Fibroblast of the aortic adventitia (primary cell): ENCODE measurements at places on chromosomes 1 and 21. TPM values are rescaled to one million over a fixed set of nuclear protein-coding genes. Genes with fewer than 3 reads are reported as not detected.

KCNN3 gene
- total RNA-seq: 0.09 and 0.25 TPM in 2 replicates

CIART gene
- total RNA-seq: 9.8 and 26.8 TPM in 2 replicates

LGR6 gene
- total RNA-seq: not detected in 2 replicates

OR6K3 gene
- total RNA-seq: not detected in 2 replicates

RAB7B gene
- total RNA-seq: 4.3 and 7.4 TPM in 2 replicates

SPATA45 gene
- total RNA-seq: not detected in 2 replicates
